ENCODE measurements at places on chromosomes 6 and 20. TPM values are rescaled to one million over a fixed set of nuclear protein-coding genes. Genes with fewer than 3 reads are reported as not detected.
A peak's percentile ranks its signal among the peaks of the same experiment; 100 is the strongest.

Gene KCNK5
- total RNA-seq = 9.5 TPM

Gene GCLC
- total RNA-seq = 4.4 TPM

Gene TCP11
- not detected for total RNA-seq

Gene POM121L2
- total RNA-seq = not detected

Gene SASH1
- 33.8 TPM for total RNA-seq

Gene CTAGE9
- total RNA-seq = not detected

Gene CALHM4
- not detected for total RNA-seq

Gene PRPH2
- total RNA-seq = 2.1 TPM

Gene BPI
- total RNA-seq = 0.06 TPM

GRCh38 chr6:43716099-43716498 is 28.5 kb upstream of the MRPS18A start:
- H3K4me1 ChIP-seq = peaks cover 36% of the 10 kb centered on the region
- H3K36me3 ChIP-seq = no peaks in the 10 kb centered on the region
- H3K27me3 ChIP-seq = no peaks in the 10 kb centered on the region
- peak; percentile 89 for DNase-seq
- peak overlapping the region; percentile 19 for H3K27ac ChIP-seq

DNA sequence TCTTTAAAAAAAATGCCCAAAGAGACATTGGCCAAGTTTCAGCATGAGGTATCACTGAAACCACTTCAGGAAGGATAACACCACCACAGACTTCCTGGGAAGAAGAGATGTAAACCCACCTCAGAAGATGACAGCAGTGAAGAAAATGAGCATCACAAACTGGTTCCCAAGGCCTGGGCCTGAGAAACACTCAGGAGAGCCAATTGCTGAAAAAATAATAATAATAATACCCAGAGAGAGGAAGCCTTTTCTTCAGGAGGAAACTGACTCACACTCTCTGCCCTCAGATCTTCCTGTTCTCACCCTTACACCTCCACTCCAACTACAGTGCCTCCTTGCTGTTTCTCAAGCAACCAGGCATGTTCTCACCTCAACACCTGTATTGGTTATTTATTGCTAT is 68.1 kb upstream of the MAFB start:
- H3K4me3 ChIP-seq = no peak overlapping the region
- no peaks in the 10 kb centered on the region for H3K4me1 ChIP-seq
- no peak for DNase-seq
- H3K36me3 ChIP-seq = no peaks in the 10 kb centered on the region
- H3K27me3 ChIP-seq = no peaks in the 10 kb centered on the region

DNA sequence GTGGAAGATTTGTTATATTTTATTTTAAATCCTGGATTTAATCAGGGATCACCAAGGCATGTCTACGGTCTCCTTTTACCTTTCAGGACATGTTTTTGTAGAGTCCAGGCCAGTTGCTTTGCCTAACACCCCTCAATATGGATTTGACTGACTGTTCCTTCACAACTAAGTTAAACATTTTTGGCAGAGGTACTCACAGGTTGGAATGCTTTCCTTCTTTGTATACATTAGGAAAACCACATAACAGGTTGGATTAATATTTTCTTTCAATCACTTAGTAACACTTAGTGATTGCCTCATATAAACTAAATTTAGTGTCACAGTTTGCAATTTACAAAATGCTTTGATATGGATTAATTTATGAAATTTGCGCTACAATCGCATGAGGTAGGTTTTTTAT is 64.5 kb downstream of the IPCEF1 start:
- DNase-seq = no peak
- H3K36me3 ChIP-seq = no peaks in the 10 kb centered on the region
- H3K4me3 ChIP-seq = no peak overlapping the region
- H3K4me1 ChIP-seq = peaks cover 8% of the 10 kb centered on the region
- peak overlapping the region; percentile 44 for H3K27ac ChIP-seq

- no peaks in the 10 kb centered on the region for H3K27me3 ChIP-seq
- no peak overlapping the region for H3K27ac ChIP-seq
- H3K4me1 ChIP-seq = peaks cover 8% of the 10 kb centered on the region
- no peak overlapping the region for H3K4me3 ChIP-seq
Observed at GRCh38 chr20:10312111-10312510, 93.5 kb downstream of the SNAP25 start.

DNA sequence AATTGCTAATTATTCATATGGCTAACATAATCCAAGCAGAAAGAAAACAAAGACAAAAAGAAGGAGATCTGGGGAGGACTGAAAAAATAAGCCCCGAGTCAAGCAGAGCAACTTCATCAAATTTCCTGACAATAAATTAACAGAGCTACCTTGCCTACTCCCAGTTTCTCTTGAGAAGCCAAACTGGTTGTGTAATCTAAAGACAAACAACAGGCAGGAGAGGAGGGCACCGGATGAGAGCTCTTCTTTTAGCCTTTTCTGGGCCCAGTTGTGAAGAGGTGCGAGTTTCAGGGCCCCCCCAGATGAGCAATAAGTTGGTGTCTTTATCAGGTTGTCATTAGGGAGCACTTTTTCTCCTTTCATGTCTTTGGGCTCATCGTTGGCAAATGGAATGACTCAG is 197.1 kb upstream of the PCSK2 start:
- no peaks in the 10 kb centered on the region for H3K27me3 ChIP-seq
- H3K36me3 ChIP-seq = no peaks in the 10 kb centered on the region
- no peaks in the 10 kb centered on the region for H3K4me1 ChIP-seq
- no peak for DNase-seq

GRCh38 chr6:4378319-4378996 is 243.1 kb upstream of the ECI2 start:
- H3K36me3 ChIP-seq = no peaks in the 10 kb centered on the region
- H3K4me1 ChIP-seq = peaks cover 23% of the 10 kb centered on the region
- no peak overlapping the region for H3K27ac ChIP-seq
- no peak for DNase-seq

GRCh38 chr6:132404736-132405135 is 3.5 kb upstream of the MOXD1 start:
- peaks cover 4% of the 10 kb centered on the region for H3K4me1 ChIP-seq
- no peak for DNase-seq
- no peak overlapping the region for H3K27ac ChIP-seq
- H3K36me3 ChIP-seq = no peaks in the 10 kb centered on the region
- no peak overlapping the region for H3K4me3 ChIP-seq

- DNase-seq = peak; percentile 33
- H3K36me3 ChIP-seq = no peaks in the 10 kb centered on the region
- no peak overlapping the region for H3K4me3 ChIP-seq
- no peaks in the 10 kb centered on the region for H3K27me3 ChIP-seq
- H3K4me1 ChIP-seq = peaks cover 3% of the 10 kb centered on the region
Observed at GRCh38 chr6:5781966-5782556, 224.7 kb downstream of the NRN1 start.

DNA sequence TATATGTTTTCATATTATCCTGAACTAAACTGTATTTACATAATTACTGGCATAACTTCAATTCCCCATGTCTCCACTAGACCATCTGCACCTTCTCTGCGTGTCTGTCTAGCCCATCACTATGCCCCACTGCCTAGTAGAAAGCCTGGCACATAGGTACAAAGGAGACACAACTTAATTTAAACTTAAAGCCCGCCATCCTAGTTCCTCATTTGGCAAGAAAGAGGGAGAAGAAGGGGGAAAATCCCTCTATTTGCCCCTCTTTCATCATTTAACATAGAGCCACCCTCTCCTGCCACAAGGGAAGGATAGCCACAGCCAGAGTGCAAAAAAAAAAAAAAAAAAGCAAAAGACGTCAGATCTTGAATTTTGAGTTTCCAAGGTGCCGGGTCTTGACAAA is 1.8 kb downstream of the PKIG start:
- no peaks in the 10 kb centered on the region for H3K36me3 ChIP-seq
- H3K4me1 ChIP-seq = peaks cover 16% of the 10 kb centered on the region
- H3K27me3 ChIP-seq = no peaks in the 10 kb centered on the region
- no peak overlapping the region for H3K4me3 ChIP-seq

GRCh38 chr6:35011096-35012041 is 122.3 kb downstream of the ANKS1A start:
- H3K4me1 ChIP-seq = peaks cover 57% of the 10 kb centered on the region
- H3K4me3 ChIP-seq = no peak overlapping the region
- DNase-seq = peak; percentile 87
- H3K27me3 ChIP-seq = no peaks in the 10 kb centered on the region

DNA sequence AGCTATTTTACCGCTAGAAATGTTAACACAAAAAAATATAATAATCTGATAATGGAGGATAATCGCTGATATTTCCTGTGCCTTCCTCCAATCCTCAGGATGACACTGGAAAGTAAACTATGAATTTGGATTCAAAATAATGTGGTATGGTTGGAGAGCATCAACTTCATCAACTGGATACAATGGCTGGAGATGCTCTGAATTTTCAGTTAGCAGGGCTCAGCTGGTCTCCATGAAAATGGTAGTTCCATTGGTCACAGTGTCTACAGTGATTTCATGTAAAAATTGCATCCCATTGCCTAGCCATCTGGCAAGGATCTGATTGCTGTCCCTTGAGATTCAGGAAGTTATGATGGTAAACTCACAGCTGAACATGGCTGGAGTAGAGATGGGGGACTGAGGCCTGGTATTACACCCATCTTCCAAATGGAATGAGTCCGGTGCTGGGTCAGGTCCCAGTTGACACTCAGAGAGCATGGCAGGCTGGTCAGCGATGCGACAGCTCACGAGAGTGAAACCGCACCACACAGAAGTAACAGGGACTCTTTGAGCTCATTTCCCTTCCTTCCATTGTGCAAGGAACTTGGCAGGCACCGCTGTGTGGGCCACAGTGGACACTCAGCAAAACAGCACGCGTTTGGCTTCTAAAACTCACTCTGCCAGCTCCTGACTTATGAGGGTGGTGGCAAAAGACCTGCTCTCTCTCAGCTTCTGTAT is 142.4 kb upstream of the TNFAIP3 start:
- no peak overlapping the region for H3K27ac ChIP-seq
- no peak overlapping the region for H3K4me3 ChIP-seq
- no peaks in the 10 kb centered on the region for H3K36me3 ChIP-seq
- H3K4me1 ChIP-seq = peaks cover 18% of the 10 kb centered on the region
- DNase-seq = no peak
- no peaks in the 10 kb centered on the region for H3K27me3 ChIP-seq

GRCh38 chr6:10099529-10100140 is 315.2 kb downstream of the TFAP2A start:
- no peaks in the 10 kb centered on the region for H3K4me1 ChIP-seq
- H3K4me3 ChIP-seq = no peak overlapping the region
- DNase-seq = no peak

DNA sequence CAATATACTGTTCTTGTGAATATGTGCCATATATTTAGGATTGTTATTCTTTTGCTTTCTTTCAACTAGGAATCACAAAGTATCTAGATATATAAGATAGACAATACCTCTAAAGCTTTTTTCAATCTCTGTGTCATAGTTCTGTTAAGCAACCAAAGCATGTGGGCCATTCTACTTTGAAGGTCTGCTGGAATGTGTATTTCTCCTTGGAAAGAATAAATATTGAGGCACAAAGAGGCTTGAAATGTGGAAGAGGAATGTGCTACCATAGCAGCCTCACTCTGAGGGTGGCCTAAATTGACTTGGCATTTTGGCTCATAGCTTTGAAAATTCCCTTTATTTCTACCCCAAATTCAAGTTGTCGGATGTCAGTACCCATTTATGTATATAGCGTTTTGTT is 488.5 kb upstream of the MAN1A1 start:
- DNase-seq = no peak
- no peaks in the 10 kb centered on the region for H3K36me3 ChIP-seq
- H3K4me3 ChIP-seq = no peak overlapping the region
- H3K4me1 ChIP-seq = no peaks in the 10 kb centered on the region
- no peak overlapping the region for H3K27ac ChIP-seq

GRCh38 chr20:53294804-53295203 is 298.8 kb downstream of the ZNF217 start:
- DNase-seq = no peak
- peaks cover 33% of the 10 kb centered on the region for H3K27me3 ChIP-seq
- no peaks in the 10 kb centered on the region for H3K4me1 ChIP-seq
- H3K4me3 ChIP-seq = no peak overlapping the region

DNA sequence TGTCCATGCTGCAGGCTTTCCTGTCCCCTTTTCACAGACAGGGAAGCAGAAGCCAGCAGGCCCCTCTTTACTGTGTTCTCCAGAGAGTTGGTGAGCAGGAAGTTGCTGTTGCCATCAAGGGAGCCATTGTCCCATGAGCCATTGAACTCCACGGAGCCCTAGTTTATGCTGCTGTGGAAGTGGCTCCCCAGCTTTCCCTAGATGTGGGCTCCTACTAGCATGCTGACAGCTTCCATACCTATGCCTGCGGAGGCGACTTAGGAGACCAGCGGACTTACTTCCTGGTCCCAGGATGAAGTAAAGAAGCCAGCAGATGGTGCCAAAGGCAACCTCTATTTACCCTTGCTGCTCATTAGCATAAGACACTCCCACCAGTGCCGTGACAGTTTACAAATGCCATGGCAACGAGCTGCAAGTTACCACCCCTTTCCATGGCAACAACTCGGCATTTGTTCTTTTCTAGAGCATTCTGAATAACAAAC is 30.8 kb upstream of the FKBP1A start:
- H3K36me3 ChIP-seq = no peaks in the 10 kb centered on the region
- H3K4me3 ChIP-seq = no peak overlapping the region
- H3K4me1 ChIP-seq = peaks cover 23% of the 10 kb centered on the region
- peak; percentile 72 for DNase-seq
- no peak overlapping the region for H3K27ac ChIP-seq

- no peak overlapping the region for H3K27ac ChIP-seq
- H3K4me3 ChIP-seq = no peak overlapping the region
- H3K36me3 ChIP-seq = no peaks in the 10 kb centered on the region
- peaks cover 11% of the 10 kb centered on the region for H3K4me1 ChIP-seq
- no peak for DNase-seq
Observed at GRCh38 chr6:153436351-153436750, 305.3 kb upstream of the RGS17 start.

DNA sequence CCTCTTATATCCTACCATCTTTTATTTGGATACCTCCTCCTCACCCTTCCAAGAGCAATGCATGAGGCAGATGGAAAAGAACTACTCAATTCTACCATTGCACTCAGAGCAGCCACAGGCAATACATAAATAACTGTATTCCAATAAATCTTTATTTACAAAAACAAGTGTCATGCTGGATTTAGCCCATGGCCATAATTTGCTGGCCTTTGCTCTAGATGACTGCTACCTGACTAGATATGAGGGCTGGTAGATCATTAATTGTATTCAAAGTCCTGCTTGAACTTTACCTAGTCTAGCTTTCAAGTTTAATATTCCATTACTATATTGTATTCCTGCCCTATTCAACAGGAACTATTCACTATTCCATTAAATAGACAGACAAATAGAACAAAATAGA is 37.1 kb downstream of the AFG1L start:
- H3K27ac ChIP-seq = no peak overlapping the region
- H3K4me3 ChIP-seq = no peak overlapping the region
- H3K27me3 ChIP-seq = no peaks in the 10 kb centered on the region
- no peaks in the 10 kb centered on the region for H3K4me1 ChIP-seq

- no peak for DNase-seq
- H3K27ac ChIP-seq = no peak overlapping the region
- no peaks in the 10 kb centered on the region for H3K4me1 ChIP-seq
- H3K4me3 ChIP-seq = no peak overlapping the region
- H3K36me3 ChIP-seq = no peaks in the 10 kb centered on the region
Observed at GRCh38 chr6:127263481-127263880, 3.2 kb upstream of the RNF146 start.
